ENCODE measurements at places on chromosomes 2 and 18.
A peak's percentile ranks its signal among the peaks of the same experiment; 100 is the strongest.

- ATAC-seq = no peak
These were observed 55.7 kb downstream of the MSH6 start for GRCh38 chr2:47838686-47839085.

DNA sequence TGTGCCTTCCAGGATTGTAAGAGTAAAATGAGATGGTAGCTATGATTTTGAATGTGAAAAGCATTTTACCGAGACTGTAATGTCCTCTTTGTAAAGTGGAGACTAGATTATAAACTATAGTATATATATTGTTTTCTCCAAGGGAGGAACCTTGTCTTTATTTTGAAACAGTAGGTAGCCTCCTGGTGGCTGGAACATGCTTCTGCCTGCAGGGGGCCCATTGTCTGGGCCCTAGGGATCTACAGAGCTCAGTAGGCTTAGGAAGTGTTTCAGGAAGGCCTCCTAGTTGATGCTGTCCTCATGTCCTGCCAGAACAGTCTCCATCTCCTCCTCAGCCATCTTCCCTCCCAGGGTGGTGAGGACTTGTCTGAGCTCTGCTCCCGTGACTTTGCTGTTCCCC is 3.0 kb downstream of the PIKFYVE start:
- no peak for ATAC-seq

DNA sequence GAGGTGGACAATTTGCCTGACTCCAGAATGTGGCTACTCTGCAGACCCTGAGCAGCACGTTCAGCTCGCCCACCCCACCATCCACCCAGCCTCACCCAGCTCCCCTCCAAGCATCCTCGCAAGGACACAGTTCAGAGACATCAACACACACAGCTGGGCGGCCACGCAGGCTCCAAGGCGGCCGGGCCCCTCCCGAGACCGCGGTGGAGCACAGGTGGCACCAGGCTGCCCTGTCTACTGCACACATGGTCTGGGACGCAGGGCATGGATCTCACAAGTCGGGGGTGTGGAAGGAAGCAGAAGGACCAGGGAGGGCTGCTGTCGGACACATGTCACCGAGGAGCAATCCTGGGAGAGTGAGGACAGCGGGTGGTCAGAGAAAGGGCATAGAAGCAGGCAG is 36.2 kb downstream of the AQP12A start:
- ATAC-seq = no peak

GRCh38 chr18:68843473-68844089 is 45.7 kb downstream of the CCDC102B start:
- no peak for ATAC-seq

GRCh38 chr2:139465789-139466188 is 685.6 kb upstream of the NXPH2 start:
- ATAC-seq = no peak

- peak; percentile 87 for ATAC-seq
These were observed 73.9 kb downstream of the ARL4C start for GRCh38 chr2:234422981-234423431.

DNA sequence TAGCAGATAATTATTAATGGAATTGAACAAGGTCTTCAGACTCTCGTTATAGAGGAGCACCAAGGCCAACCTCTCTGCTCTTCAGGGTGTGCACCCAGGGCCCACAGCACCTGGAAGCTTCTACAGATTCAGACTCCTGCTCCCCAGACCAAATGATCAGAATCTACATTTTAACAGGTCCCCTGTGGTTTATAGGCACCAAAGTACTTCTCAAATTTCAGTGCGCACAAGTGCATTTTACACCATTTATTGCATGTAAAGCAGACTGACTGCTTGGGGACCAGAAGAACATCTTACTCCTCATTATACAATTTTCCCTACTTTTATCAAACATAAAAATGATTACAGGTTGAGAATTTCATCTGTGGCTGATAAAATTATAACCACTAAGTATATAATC is 163.9 kb downstream of the COL4A4 start:
- ATAC-seq = no peak

DNA sequence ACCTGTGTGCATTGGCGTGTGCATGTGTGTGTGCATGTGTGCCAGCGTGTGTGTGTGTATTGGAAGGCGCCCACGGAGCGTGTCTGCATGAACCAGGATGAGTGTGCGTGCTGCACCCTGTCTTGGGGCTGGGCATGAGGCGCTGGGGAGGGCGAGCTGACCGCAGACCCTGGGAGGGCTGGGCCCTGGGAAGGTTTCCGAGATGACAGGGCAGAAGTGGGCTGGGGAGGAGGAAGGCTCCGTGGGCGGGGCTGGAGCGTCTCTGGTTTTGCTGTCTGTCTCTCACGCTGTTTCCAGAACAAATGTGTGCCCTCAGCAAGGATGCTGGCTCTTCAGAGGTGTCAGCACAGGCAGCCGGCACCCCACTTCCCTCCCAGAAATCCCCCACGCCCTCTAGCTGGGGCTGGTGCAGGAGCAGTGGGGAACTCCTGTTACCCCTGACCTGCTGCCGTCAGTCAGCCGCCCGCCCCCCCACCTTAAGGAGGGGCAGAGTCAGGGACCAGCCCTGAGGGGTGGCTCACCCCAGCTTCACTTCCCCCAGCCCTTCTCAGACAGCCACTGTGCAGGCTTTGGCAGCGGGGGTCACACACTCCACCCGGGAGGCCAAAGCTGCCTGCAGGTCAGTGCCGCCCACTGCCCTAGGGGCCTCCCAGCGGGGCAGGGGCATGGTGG is at the start of gene GPR35:
Gene GPR35, plus strand, starts transcription at position 531 of the 672 bp plus-strand sequence. CDS start 4,473 bp downstream, outside the sequence.
- ATAC-seq = peak; percentile 71

DNA sequence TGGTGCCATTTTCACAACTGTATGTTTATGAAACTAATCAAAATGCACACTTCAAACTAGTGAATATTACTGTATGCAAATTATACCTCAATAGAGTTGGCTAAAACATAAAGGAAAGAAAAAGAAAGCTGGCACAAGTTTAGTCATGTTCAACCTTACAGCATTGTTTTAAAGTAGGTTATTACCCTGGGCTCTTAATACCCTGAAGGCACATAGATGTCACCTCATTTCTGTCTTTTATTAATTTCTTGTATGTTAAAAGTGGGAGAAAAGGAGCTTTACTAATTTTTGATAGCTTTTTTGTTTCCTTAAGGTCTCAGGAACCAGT is 32.7 kb downstream of the TMEM131 start:
- ATAC-seq = no peak

- ATAC-seq = no peak
These were observed 318.8 kb upstream of the REV1 start for GRCh38 chr2:99808361-99809200.

DNA sequence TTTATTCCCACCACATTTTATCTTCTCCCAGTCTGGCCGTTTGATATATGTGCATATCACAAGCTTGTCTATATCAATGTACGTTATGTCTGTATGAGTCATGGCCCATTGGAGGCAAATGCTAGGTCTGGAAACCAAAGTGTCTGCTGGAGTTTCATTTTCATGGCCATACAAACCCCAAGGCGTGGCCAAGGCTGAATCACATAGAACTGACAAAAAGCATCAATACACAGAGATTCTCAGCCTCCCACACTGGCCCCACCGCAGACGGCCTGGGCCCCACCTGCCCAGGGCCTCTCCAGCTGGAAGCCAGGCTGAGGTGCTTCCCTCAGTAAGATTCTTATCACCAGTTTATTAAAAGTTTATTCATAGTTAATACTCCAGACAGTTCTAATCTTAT is 40.5 kb upstream of the SALL3 start:
- ATAC-seq = peak; percentile 91

- ATAC-seq = no peak
These were observed 228.6 kb downstream of the CLIP4 start for GRCh38 chr2:29343830-29344229.

- no peak for ATAC-seq
These were observed 51.4 kb downstream of the TMEM178A start for GRCh38 chr2:39717067-39717466.

DNA sequence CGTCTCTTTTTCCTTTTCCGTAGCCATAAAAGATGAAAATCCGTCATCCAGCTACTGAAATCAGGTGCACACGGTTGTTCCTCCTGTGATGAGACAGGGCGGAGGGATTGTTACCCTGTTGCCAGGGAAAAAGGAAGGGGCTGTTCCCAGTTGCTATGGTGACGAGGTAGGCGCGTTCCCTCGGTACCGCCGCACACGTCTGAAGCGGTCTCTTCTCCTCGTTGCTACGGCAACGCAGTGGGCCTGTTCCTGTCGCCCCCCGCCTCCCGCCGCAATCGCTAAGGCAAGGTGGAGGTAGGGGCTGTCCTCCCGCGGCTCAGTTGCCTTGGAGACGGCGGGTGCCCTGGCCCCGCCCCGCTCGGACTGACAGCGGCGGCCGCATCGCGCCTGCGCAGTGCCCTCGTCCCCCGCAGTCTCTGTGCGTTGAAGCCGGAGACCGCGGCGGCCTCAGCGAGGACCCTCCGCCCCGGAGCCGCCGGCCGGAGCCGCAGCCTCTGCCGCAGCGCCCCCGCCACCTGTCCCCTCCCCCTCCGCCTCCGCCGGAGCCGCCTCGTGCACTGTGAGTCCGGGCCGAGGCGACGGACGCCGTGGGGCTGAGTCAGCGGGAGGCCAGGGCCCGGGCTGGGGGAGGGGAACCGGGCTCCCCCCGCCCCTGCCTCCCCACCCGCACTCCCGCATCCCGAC is at the start of gene MAPRE3:
Gene MAPRE3, plus strand, starts transcription at position 394 of the 684 bp plus-strand sequence. CDS start 51,582 bp downstream, outside the sequence.
- ATAC-seq = peak; percentile 95

GRCh38 chr18:64444819-64445218 is 295.9 kb upstream of the LINC00305 start:
- no peak for ATAC-seq

GRCh38 chr2:195304310-195304709 is 352.7 kb upstream of the SLC39A10 start:
- no peak for ATAC-seq

DNA sequence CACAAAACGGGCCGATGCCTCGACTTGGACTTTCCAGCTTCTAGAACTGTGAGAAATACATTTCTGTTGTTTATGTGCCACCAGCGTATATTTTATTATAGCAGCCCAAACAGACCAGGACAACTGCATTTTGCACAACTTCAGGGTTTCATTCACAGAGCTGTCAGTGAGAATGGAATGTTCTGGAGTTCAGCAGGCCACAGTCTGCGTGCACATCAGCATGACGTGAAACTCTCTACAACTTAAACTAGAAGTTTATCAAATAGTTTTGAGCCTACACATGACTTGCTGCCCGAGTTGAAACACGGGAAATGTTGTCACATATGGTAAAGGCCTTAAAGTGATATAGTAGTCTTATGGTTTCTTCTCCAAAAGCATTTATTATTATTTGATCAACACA is 3.9 kb upstream of the TRIB2 start:
- no peak for ATAC-seq

DNA sequence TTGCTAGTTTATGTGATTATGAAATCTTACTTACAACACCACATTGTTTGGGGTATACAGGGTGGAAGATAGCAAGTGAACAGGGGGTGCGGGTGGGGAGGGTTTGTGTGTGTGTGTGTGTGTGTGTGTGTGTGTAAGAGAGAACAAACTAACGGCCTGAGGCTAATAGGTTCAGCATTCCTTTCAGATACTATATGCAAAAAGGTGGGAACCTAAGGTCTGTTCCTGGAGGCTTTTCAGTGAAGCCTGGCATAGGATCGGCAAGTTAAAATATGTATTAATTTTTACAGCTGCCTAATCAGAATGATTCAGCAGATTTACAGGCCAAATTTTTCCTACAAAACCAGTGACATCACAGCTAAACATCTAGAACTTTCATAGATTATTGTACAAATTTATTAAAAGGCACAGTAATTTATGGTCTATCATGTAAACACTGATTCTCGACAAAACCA is 7.6 kb upstream of the SPDYA start:
- no peak for ATAC-seq

DNA sequence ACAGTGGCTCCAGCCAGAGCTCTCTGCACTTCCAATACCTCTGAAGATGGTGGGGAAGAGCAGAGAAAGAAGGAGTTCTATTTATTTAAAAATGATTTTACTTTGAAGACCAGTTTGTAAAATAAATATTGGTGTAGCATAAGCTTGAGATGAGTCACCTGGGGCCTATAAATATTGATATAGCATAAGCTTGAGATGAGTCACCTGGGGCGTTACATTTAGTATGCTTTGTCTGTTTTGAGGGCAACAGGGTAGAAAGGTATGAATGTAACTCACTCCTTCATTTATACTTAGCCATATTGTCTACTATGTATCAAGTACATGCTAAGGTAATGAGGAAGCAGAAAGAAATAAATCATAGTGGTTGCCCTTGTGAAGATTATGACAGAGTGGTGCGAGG is 7.7 kb upstream of the SULT1C4 start:
- ATAC-seq = peak; percentile 43

DNA sequence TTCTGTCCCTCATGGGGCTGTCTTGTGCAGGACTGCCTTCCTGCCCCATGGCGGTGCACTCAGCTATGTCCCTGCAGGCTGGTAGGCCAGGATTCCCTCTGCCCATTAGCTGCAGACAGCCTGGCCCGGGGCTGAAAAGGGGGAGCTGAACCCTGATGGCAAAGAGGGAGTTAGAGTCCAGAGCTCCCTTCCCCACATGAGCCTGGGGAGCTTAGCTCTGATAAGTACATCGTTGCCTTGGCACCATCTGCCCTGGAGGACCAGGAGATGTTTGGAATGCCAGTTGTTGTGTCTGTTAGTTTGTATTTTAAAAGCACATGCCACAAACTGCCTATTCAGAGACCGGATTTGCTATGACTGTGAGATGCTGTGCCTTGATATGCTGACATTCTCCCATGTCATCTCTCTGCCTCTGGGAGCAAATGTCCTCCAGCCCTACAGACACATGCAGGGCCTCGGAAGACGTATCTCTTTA is 65.1 kb upstream of the AFF3 start:
- no peak for ATAC-seq

DNA sequence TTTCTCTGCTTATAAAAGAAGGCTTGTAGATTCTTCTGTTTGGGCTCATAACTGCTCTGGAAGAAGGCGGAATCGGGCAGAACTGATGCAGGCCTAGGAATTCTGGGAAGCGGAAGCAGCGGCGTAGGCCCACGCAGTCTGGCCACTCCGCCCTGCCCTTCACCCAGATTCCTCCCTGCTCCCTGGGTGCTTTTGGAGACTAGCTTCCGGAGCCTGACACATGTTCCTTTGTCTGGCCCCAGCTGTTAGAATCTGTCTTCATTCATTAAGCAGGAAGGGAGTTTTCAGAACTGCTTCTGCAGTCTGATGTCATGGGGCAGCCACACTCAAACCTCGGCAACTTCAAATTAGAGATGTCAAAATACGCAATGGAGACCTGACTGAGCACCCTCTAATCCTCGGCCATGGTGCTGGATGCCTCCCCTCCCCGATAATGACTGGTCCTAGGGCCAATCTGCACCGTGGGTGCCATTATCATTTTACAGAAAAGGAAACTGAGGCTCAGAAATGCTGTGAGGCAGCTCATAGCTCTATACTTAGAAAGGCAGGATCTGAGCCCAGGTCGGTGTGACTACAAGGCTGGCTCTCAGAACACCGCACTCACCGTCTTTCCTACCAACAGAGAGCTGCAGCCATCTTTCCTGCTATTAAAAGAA is 275.7 kb downstream of the MYCN start:
- no peak for ATAC-seq

DNA sequence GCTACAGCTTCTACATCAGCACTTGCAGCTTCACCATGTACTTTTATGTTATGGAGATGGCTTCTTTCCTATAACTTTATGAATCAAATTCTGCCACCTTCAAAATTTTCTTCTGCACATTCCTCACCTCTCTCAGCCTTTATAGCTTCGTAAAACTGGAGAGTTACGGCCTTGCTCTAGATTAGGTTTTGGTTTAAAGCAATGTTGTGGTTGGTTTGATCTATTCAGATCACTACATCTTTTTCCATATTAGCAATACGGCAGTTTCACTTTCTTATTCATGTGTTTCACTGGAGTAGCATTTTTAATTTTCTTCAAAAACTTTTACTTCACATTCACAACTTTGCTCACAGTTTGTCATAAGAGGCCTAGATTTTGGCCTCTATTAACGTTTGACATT is 242.9 kb upstream of the GYPC start:
- ATAC-seq = peak; percentile 95

- ATAC-seq = no peak
These were observed 734.4 kb downstream of the CBLN2 start for GRCh38 chr18:71809711-71810110.

Measured in activated T-helper 17 cell treated with anti-CD3 and anti-CD28 coated beads, Interleukin-2, amount 50 U/mL, for 72 hours (primary cell).